GM04503 (cell line): ENCODE measurements at places on chromosomes 11 and 22.

GRCh38 chr11:86120807-86121206 lies 51.9 kb upstream of the PICALM start:
- no peak for DNase-seq

- DNase-seq: no peak
These were observed 3.4 kb downstream of the LRP4 start for GRCh38 chr11:46914910-46915309.

GRCh38 chr22:35089139-35089538 lies 23.2 kb downstream of the ISX start:
- DNase-seq: no peak

- no peak for DNase-seq
These were observed 12.9 kb downstream of the MYEOV start for GRCh38 chr11:69306821-69307220.

DNA sequence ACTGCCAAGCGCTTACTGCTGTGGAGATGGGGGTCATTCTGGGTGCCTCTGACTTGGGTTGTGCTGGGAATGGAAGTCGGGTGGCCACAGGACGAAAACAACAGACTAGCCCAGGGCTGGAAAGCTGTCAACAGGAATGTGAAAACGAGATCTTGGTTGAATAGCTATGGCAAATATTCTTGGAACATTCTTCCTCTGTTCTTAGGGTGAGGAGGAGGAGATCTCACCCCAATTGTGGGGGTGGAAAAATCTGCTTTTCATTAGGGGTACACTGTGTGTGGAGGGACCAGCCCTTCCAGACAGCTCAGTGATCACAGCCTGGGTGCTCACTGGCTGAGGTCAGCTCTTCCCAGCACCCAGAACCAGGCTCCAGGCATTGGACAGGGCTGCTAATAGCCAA lies 52.0 kb upstream of the PRSS23 start:
- peak; percentile 95 for DNase-seq

DNA sequence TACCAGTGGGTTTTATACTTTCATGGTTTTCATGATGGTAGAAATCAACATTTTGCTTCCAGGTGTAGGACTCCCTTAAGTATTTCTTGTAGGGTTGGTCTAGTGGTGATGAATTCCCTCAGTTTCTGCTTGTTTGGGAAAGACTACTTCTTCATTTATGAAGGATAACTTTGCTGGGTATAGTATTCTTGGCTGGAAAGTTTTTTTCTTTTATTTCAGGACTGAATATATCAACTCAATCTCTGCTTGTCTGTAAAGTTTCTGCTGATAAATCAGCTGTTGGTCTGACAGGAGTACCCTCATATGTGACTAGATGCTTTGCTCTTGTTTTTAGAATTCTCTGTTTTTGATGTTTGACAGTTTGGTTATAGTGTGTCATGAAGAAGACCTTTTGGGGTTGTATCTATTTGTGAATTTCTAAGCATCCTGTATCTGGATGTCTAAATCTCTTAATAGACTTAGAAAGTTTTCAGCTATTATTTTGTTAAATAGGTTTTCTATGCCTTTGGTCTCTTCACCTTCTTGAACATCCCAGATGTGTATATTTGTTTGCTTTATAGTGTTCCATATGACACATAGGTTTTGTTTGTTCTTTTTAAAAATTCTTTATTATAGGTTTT lies 95.9 kb downstream of the ENTHD1 start:
- no peak for DNase-seq

GRCh38 chr11:60855726-60856633 lies at the start of gene PTGDR2:
PTGDR2 (minus strand) TSS chr11:60855950; CDS start chr11:60853722, 2,228 bp downstream.
- DNase-seq: no peak

- no peak for DNase-seq
These were observed 61.7 kb downstream of the LARGE2 start for GRCh38 chr11:45984192-45984591.

DNA sequence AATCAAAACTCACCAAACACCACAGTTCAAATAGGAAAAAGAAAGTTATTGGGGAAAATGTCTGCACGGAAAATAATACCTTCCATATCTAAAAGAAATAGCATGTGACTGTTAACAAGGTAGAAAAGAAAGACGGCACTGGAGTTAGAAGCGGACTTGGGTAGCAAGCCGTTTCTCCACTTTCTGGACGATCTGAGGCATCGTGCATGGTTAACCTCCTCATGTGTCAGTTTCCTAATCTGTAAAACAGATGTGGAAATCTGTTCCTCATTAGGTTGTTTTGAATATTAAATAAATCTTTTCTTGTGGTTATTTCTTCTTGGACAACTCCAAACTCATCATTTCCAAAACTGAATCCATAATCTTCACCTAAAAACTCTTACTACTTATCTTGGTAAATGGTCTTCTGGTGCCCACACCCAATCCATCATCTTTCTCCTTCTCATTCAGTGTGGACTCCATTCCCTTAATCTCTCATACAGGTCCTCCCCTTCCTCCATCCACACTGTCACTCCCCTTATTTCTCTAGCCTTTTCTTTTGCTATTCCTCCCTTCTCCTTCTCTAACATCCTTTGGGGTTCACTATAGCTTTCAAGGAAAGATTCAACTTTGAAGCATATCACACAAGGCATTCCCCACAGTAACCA lies 53.5 kb downstream of the VSIG10L2 start:
- DNase-seq: no peak

GRCh38 chr11:104340590-104340989 lies 176.6 kb upstream of the PDGFD start:
- no peak for DNase-seq

DNA sequence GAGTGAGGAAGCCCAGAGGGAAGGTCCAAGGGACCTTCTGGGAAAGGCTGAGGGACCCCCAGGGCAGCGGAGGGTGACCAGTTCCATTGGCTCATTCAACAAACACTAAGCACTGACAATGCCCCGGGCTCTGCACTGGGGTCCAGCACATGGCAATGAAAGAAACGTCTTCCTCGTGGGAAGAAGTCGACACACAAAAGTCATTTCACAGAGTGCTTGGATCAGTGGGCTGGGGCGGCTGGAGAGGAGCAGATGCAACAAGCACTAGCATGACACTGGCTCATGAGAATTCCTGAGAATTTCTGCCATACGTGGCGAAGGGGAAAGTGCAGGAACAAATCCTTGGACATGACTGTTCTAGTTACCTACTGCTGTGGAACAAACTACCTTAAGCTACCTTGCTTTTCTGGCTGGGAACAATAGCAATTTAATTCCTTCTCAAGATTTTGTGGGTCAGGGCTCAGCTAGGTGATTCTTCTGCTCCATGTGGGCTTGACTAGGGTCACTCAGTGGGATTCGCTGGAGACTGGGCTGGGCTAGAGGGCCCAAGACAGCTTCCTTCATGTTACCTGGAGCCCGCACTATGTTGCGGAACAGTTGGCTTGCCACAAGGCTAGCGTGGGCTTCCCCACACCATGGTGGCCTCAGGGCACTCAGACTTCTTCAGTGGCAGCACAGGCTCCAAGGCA lies 6.9 kb upstream of the STIP1 start:
- no peak for DNase-seq

DNA sequence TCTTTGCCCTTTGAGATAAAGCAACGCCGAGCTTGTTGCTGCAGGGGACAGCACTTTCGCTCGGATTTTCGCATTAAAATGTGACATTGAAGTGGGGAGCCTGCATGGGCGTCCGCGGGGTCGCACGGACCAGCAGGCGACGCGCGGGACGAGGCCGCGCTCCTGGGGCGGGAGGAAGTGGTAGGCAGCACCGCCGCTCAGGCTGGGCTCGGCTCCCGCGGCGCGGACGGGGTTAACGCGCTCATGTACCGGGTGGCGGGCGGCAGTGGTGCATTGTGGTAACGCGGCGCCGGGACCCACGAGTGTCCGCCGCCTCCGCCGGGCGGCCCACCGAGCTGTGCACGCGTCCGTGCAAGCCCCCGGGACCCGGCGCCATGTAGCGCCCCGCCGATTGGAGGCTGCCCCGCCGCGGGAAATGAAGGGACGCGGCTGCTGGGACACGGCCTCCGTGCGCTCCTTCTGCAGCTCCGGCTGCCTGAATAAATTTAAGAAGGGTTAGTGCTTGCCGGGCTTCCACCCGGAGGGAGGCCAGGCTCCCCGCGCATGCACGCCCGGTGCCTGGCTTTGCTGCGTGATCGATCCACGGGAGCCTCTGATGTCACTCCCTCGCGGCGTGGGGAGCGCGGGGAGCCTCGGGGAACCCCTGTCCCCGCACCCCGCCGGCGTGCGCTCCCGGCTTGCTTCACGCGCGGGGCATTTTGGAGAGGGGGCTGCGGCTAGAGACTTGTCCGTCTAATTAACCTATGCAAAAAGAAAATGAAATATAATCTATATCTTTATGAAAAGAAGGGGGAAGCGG lies 127.7 kb downstream of the OSBP2 start:
- DNase-seq: no peak

DNA sequence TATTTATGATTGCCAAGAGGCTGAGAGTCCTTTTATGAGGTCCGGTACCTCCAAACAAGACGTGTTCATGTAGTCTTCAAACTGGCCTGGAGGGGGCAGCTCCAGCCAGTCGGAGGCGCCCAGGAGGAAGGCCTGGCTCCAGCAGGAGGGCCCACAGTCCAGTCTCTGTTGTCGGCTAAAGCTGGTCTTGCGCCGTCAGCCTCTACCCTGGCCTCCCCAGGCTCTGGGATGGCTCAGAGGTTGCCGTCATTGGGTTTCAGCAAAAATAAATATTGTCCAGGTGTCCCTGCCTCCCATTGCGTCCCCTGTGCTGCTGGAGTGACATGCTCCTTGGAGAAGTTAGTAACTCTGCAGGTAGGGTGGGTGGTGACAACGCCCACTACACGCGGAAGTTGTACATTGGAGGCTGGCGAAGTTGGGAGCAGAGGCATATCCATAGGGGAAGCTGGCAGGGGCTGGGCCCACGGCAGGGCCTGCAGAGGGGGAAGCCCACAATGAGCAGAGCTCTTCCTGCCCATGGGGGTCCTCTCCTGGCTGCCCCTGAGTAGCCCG lies 1.0 kb upstream of the SLC25A1 start:
- DNase-seq: peak; percentile 31

GRCh38 chr11:96112192-96113128 lies 188.6 kb upstream of the MTMR2 start:
- DNase-seq: no peak

DNA sequence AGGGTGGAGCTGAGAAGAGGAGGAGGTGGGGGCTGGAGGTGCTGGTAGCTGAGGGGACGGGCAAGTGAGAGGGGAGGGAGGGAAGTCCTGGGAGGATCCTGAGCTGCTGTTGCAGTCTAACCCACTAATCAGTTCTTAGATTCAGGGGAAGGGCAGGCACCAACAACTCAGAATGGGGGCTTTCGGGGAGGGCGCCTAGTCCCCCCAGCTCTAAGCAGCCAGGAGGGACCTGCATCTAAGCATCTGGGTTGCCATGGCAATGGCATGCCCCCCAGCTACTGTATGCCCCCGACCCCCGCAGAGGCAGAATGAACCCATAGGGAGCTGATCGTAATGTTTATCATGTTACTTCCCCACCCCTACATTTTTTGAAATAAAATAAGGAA lies 24.4 kb downstream of the FADS3 start:
- no peak for DNase-seq

- no peak for DNase-seq
These were observed 763.2 kb upstream of the TENM4 start for GRCh38 chr11:80204021-80204420.
